ENCODE measurements at places on chromosomes 12 and 14.

- no peak for DNase-seq
These were observed 4.1 kb upstream of the PIK3C2G start for GRCh38 chr12:18257251-18257650.

DNA sequence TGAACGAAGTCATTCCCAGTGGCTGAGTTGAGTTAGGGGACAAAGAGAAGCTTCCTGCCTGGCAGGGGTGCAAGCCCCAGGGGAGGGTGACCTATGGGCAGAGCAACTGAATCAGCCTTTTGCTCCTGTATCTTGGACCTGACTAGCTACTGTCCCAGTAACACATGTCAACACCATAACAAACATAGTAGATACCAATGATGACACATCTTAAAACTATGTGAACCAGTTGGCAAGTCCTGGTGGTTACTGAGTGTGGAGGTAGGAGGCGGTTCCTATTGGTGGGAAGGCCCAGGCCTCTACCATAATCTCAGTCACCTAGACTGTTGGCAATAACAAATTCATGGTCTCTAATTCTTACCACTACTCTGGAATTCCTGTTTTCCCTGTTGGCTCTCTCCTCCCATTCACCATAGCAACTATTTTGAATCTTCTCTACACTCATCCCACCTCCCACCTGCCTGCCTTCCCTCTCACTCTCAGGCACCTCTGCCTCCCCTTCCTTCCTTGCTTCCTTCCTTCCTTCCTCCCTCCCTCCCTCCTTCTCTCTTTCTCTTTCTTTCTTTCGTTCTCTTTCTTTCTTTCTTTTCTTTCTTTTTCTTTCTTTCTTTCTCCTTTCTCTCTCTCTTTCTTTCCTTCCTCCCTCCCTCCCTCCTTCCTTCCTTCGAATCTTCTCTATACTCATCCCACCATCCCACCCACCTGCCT is 8.1 kb upstream of the P2RX7 start:
- DNase-seq = no peak

DNA sequence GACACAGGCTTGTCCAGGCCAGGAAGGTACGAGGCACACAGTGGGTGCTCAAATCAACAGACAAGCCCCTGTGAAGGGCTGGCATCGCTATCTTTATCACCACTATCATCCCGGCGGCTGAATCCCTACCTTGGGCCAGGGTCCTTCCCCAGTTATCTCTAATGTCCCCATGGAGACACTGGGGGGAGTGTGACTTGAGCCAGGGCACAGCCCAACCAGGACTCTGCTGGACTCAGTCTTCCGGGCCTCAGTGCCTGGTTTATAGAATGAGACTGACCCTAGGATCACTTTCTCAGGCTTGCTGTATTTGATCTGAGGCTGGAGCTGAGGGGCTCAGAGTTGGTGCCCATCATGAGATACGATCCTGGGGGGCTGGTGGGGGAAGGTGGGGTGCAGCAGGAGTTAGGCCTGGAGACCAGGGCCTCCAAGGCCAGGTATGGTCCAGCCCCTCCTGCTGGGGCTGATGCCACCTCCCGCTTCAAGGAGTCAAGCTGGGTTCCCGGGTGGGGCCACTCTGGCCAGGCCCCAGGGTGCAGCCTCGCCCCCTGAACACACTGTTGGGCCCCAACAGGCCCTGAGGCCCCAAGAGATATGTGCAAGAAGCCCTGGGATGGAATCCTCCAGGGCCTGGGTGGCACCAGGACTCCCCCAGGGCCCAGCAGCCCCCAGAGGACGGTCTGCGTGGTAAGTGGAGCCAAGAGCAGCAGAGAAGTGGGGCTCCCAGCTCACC is 11.8 kb downstream of the BEGAIN start:
- DNase-seq = no peak

DNA sequence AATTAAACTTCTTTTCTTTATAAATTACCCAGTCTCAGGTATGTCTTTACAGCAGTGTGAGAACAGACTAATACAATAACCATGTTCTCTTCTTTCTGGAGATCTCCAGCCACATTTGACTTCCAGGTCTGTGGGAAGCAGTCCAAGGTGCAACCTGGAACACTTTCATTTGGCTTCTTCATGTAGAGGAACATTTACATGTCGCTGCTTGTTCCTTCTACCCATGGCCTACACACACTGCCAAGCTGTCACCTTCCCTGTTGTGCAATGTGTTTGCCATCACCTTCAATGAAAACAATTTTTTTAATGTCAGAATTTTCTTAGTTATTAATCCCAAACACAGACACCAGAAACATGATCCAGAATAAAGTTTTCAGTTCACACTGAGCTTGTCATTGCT is 104.7 kb downstream of the PRKCH start:
- DNase-seq = no peak

Measured in cerebellum (tissue), 4 donors.